ENCODE measurements at places on chromosomes 11 and 22.

DNA sequence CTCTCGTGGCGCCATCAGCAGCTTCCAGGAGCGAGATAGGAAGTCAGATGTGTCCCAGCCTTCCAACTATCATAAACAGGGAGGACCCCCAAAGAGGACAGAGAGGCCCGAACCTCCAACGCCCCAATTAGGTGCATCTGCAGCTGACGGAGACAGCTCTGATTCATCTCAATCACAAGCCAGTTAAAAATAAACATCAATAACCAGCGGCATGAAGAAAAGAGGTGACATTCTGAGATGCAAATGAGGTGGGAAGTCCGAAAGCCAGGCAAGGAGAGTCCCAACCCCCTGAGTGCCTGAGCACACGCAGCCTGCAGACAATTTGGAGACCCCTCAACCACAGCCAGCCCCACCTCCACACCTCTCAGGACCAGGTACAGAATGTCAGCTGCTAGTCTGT is 28.1 kb upstream of the IGSF9B start:
- DNase-seq, result no peak

- no peak for DNase-seq
These were observed 52.2 kb downstream of the IRAG1 start for GRCh38 chr11:10641177-10641911.

DNA sequence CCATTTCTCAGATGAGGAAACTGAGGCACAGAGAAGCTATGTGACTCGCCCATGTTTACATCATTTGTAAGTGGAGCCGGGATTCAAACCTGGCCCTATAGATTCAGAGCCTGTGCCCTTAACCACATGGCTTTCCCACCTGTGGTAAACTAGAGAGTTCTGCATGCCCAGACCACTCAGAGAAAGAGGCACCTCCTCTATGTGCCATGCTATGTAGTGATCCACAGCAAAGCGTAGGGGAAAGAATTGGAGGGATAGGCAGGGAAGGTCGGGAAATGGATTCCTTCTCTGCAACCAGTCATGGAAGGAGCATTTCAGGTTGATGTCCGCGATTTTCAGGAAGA is 15.4 kb upstream of the POU2AF2 start:
- no peak for DNase-seq

- DNase-seq, result peak; percentile 74
These were observed 13.9 kb downstream of the NEAT1 start for GRCh38 chr11:65436412-65437032.

GRCh38 chr11:66845143-66845875 is 2.1 kb downstream of the RCE1 start:
- peak; percentile 14 for DNase-seq

GRCh38 chr22:47089796-47090460 is 327.5 kb downstream of the TBC1D22A start:
- DNase-seq, result no peak

GRCh38 chr22:29351891-29352290 is 36.4 kb upstream of the RASL10A start:
- no peak for DNase-seq

DNA sequence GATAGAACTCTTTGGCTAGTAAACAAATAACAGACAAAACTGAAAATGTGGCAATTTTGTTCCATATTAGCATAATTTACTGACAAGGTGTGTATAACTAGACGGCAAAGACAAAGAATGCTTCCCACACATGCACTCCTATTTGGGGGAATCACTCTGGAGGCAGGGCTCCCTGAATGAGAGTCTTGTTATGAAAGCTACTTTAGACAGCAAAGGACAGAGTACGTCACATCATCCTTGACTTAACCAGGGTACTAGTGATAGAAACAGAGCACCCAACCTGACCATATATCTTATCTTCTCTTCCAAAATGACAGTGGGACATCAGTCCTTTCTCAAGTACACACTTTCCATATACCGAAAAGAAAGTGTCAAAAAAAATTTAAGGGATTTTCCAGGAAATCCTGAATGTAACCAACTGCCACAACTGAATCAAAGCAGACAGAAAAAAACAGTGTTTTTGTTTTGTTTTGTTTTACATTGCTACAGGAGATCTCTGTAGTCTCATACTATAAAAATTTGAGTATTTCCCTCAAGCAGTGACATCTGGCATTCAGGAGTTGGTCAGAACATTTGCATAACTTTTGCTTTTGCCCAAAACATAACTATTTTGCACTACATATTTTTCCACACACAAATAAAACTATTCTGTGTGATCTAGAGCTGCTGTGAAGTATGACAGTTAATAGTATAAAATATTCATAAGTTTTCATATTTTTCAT is 98.9 kb downstream of the ARHGAP20 start:
- DNase-seq, result peak; percentile 26

All from choroid plexus epithelial cell (primary cell).